Aorta (tissue), 5 donors: ENCODE measurements at places on chromosomes 3 and 15. TPM values are rescaled to one million over a fixed set of nuclear protein-coding genes. Genes with fewer than 3 reads are reported as not detected.

DNA sequence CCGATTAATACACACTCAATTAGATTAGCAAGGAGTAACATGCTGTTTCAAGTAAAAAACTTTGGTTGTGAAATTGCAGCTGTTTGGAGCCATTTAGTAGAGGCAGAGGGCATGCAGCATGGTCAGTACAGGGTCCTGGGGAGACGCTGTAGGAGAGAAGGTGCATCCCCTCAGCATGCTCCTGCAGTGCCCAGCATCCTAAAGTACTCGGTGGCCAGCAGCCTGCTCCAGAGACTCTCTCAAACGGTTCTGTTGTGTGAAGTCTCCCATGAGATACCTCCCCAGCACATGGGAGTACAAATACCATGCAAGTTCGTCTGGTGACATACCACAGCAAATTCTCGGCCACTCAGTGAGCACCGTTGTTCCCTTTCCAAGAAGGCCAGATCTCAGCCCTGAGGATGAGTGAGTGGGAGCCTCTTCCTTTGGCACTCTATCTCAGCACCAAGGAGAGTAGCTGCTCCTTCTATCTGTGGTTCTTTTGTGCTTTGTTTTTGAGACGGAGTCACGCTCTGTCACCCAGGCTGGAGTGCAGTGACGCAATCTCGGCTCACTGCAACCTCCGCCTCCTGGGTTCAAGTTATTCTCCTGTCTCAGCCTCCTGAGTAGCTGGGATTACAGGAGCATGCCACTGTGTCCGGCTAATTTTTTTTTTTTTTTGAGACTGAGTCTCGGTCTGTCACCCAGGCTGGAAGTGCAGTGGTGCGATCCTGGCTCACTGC is 72.7 kb downstream of the TJP1 start:
- H3K36me3 ChIP-seq = no peaks in the 10 kb centered on the region
- H3K27me3 ChIP-seq = no peaks in the 10 kb centered on the region
- no peaks in the 10 kb centered on the region for H3K4me1 ChIP-seq
- no peak overlapping the region for H3K27ac ChIP-seq

DNA sequence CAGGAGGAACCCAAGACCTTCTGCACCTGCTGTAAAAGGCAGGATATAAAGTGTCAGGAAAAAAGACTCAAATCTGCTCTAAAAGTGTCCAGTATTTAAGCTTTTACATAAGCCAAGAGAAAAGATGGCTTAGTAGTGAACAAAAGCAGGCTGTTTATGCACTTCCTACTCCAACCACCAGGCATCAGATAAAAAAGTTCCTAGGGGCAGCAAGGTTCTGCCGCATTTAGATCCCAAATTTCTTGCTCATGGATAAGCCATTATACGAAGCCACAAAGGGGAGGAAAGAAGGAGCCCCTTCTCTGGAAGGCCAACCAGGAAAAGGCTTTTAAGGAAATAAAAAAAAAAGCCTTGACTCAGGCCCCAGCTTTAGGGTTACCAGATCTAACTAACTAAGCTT is 10.6 kb upstream of the SLC9C1 start:
- H3K4me1 ChIP-seq = no peaks in the 10 kb centered on the region
- no peaks in the 10 kb centered on the region for H3K36me3 ChIP-seq
- H3K4me3 ChIP-seq = peak overlapping the region; percentile 89
- H3K27ac ChIP-seq = no peak overlapping the region
- no peak for DNase-seq

- H3K27ac ChIP-seq = no peak overlapping the region
- H3K4me3 ChIP-seq = no peak overlapping the region
- H3K4me1 ChIP-seq = no peaks in the 10 kb centered on the region
- H3K36me3 ChIP-seq = no peaks in the 10 kb centered on the region
Observed at GRCh38 chr15:38275959-38276358, 23.3 kb downstream of the SPRED1 start.

DNA sequence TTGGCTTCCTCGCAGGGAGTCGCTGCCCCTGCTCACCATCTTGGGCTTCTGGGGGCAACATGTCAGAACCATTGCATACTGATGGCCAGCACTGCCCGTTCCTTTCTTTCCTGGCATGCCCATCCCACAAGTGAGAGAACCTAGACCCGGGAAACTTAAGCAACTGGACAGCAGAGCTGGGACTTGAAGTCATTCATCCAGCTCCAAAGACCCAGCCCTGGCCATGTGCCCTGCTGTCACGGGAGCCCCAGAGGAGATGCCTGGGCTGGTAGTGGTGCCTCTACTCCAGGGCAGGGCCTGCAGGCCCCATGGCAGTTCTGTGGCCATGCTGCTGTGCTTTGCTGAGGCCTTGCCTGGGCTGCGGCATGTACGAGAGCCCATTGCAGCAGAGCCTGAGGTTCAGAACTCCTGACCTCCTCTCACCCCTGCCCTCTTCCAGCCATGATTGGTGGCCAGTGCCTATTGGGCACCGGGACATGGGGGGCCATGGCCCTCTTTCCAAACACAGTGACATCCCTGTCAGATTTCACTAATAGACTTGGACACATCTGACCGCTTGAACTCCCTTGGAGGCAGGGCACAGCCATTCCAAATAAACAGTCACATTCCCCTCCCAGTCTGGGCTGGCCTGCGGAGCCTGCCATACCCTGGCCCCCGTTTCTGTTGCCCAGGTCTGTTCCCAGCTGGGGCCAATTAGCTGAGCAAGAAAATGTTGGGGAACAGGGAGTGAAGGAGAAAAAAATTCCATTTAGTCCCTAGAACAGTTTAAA is 115.9 kb downstream of the EEFSEC start:
- H3K4me3 ChIP-seq = no peak overlapping the region
- H3K27me3 ChIP-seq = no peaks in the 10 kb centered on the region
- peaks cover 2% of the 10 kb centered on the region for H3K36me3 ChIP-seq
- H3K4me1 ChIP-seq = no peaks in the 10 kb centered on the region
- no peak for DNase-seq

DNA sequence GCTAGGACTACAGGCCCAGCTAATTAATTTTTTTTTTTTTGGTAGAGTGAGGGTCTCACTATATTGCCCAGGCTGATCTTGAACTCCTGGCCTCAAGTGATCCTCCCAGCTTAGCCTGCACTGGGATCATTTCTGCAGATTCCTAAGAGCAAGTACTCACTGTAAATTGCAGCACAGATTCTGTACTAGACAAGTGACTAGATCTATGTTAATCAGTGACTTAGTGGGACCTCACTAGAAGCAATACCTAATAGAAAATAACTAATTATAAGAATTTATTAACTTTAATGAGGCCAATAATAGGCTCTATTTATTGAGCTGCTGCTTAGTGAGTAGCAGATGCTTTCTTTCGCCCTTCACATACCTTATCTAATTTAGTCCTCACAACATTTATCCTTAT is 10.6 kb upstream of the UTS2B start:
- H3K4me1 ChIP-seq = peaks cover 2% of the 10 kb centered on the region
- no peak overlapping the region for H3K4me3 ChIP-seq
- H3K27ac ChIP-seq = no peak overlapping the region
- no peaks in the 10 kb centered on the region for H3K36me3 ChIP-seq

DNA sequence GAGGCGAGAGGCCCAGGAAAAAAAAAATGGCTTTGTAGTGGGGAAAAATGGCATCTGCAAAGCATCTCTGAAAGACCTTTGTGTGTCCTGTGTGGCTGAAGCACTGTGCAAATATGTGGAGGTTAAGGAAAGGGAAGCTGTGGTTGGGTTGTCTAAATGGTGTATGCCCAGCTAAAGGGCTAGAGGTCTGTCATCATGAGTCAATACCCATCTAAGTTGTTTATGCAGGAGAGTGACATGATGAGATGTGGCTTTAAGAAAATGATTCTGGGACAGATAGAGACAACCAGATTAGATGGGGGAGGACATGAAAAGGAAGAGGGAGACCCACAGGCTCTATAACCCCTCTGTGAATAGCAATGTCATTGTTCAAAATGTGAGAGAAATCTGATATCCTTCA is 280.7 kb downstream of the MFSD1 start:
- DNase-seq = no peak
- H3K4me3 ChIP-seq = no peak overlapping the region

GRCh38 chr3:181457756-181458155 is 254.0 kb upstream of the SOX2 start:
- H3K27me3 ChIP-seq = no peaks in the 10 kb centered on the region
- no peak overlapping the region for H3K27ac ChIP-seq
- no peak for DNase-seq

- DNase-seq = no peak
- H3K27me3 ChIP-seq = no peaks in the 10 kb centered on the region
- no peak overlapping the region for H3K27ac ChIP-seq
- H3K4me1 ChIP-seq = no peaks in the 10 kb centered on the region
Observed at GRCh38 chr3:18808429-18808828, 339.9 kb upstream of the KCNH8 start.

Gene COPB2
- 130 TPM for total RNA-seq

DNA sequence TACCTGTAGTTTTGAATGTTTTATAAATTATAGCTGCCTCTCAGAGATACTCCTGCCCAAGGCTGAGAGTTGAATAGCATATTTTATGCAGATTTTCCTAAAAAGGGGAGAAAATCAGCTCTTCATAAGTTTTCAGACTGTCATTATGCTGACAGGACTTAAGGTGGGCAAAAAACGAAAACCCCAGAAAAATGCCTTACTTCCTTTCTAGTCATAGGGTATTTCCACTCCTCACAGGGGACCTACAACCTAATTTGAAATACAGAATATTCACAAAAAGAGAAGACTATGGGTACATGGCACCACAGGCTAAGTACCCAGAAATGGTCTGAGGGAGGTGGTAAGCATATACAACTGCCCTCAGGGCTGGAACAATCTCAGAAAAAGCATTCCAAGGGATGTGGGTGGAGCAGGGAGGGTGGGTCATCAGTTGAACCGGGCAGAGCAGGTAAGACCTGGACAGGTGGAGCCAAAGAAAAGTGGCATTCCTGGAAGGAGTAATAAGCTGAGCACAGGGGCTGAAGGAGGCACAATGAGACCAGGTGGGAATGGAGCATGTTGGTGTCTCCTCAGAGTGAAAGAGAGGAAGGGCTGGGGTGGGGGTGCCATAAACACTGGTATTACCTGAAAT is 10.6 kb upstream of the OXSR1 start:
- no peaks in the 10 kb centered on the region for H3K36me3 ChIP-seq
- no peak overlapping the region for H3K4me3 ChIP-seq
- H3K27ac ChIP-seq = no peak overlapping the region
- DNase-seq = no peak
